ENCODE measurements at places on chromosomes 16 and 17.

DNA sequence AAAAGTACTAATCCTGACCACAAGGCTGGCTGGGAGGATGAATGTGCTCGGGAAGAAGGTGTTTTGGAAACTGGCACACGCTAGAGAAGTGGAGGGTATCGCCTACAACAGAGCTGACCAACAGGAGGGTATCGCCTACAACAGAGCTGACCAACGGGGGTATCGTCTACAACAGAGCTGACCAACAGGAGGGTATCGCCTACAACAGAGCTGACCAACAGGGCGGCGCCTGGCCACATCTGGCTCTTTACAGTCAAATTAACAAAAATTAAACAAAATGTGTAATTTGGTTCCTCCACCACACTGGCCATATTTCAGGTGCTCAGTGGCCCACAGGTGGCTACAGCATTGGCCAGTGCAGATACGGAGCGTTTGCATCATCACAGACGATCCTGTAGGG, 153.5 kb downstream of the CMIP start:
- DNase-seq: no peak

GRCh38 chr17:59668816-59669215, 38.4 kb downstream of the PTRH2 start:
- DNase-seq: peak; percentile 81

- peak; percentile 91 for DNase-seq
Observed at GRCh38 chr17:14748036-14748710, 447.3 kb downstream of the HS3ST3B1 start.

- no peak for DNase-seq
Observed at GRCh38 chr16:8967132-8967821, 3.6 kb upstream of the USP7 start.

DNA sequence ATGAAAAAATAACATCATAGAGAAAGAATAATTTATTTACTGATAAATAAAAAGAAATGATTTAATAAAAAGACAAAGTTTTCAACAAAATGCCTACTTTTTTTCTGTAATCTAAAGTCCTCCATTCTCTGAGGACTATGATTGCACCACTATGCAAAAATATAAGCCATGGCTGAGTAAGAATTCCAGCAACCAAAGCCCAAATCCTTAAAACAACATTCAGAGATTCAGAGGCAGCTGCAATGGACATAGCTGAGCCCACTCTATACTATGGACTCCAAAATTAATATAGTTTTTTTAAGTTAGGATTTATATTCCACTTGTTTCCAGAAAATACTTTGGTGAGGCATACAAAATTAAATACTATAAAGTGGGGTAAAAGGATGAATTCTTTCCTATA, 169.5 kb upstream of the C17orf78 start:
- no peak for DNase-seq

DNA sequence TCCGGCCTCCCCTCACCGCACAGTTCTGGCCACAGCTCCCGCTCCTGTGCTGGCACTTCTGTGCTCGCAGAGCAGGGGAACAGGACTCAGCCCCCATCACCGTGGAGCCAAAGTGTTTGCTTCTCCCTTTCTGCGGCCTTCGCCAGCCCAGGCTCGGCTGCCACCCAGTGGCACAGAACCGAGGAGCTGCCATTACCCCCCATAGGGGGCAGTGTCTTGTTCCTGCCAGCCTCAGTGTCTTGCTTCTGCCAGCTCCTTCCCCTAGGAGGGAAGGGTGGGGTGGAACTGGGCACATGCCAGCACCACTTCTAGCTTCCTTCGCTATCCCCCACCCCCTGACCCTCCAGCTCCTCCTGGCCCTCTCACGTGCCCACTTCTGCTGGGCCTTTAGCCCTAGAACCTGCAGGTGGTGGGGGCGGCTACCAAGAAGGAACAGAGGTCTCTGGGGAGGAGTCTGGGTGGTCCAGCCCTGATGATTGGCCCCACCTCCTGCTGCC, 645 bp upstream of the ELMO3 start:
- peak; percentile 70 for DNase-seq

GRCh38 chr17:32515677-32516383, 29.0 kb downstream of the CDK5R1 start:
- no peak for DNase-seq

Measured in mammary epithelial cell (primary cell).